Small intestine (tissue), 16 donors: ENCODE measurements at places on chromosomes 13 and 19.
A peak's percentile ranks its signal among the peaks of the same experiment; 100 is the strongest.

- H3K36me3 ChIP-seq = peaks cover 5% of the 10 kb centered on the region
- no peaks in the 10 kb centered on the region for H3K27me3 ChIP-seq
- H3K27ac ChIP-seq = no peak overlapping the region
- DNase-seq = peak; percentile 56
Observed at GRCh38 chr19:55703790-55704215, 28.8 kb downstream of the EPN1 start.

- H3K4me1 ChIP-seq = peaks cover 26% of the 10 kb centered on the region
- no peaks in the 10 kb centered on the region for H3K36me3 ChIP-seq
- peak overlapping the region; percentile 39 for H3K27ac ChIP-seq
- H3K4me3 ChIP-seq = peak overlapping the region; percentile 32
- no peaks in the 10 kb centered on the region for H3K27me3 ChIP-seq
- peak; percentile 63 for DNase-seq
Observed at GRCh38 chr13:27353166-27353583, 71.2 kb upstream of the GTF3A start.

DNA sequence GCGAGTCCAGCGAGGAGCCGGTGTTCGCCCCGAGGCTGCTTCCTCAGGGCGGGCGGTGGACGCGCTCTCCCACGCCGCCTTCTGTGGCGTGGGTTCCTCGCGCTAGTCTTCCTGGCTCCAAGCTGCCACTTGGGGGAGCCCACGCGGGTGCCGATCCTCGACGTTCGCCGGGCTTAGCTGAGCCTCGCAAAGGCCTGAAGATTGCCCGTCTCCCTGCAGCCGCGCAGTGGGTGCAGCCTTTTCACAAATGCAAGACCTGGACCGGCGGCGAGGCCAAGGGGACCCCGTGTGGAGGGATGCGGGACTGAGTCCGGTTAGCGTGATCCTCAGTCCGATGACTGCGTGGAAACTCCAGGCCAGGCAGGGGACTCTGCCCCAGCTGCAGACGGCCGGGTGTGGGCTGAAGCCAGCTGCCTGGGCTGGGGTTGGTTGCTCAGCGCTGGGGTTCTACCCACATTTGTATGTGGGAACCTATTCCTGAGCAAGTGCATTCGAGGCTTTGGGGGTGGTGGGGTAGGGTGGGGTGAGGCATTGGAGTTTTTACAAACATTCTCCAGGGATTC lies 16.6 kb upstream of the LRP3 start:
- DNase-seq = no peak
- H3K4me3 ChIP-seq = peak overlapping the region; percentile 77
- peak overlapping the region; percentile 89 for H3K27ac ChIP-seq
- H3K27me3 ChIP-seq = no peaks in the 10 kb centered on the region

GRCh38 chr19:55485439-55486011 lies 537 bp downstream of the NAT14 start:
- no peak for DNase-seq
- no peaks in the 10 kb centered on the region for H3K27me3 ChIP-seq
- peaks cover 4% of the 10 kb centered on the region for H3K36me3 ChIP-seq
- peaks cover 24% of the 10 kb centered on the region for H3K4me1 ChIP-seq
- no peak overlapping the region for H3K27ac ChIP-seq
- H3K4me3 ChIP-seq = peak overlapping the region; percentile 53
